ENCODE measurements at places on chromosomes 11 and 22.

DNA sequence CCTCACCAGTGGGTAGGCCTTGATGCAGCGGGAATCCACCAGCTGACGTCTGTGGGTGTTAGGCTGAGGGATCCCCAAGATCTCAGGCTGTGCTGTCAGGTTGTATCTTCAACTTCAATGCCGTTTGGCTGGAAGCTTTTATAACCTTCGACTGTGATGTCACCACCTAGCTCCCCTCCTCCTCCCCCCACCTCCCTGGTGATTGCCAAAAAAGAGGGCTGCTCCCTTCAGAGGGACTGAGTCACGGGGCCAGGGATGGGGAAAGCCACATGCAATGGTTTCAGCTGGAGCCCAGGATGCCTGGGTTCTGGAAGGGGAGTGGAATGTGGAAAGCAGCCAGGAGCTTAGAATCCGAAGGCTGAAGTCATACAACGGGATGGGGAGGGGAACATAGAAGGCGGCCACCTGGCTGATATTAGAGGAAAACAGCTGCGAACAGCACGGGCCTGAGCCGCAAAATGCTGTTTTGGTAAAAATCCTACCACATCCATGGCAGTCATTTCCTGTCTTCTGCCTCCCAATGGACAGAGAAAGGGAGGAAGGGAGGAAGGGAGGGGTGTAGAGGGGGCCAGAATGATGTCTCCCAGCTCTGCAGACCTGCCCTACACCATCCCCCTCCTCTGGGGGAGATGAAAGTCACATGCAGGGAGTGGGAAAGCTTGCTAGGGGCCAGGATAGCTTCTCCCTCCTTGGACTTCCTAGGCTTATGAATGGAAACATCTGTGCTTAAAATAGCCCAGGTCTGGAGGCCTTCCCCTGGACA is at the start of gene LRRN4CL:
Gene LRRN4CL, minus strand, starts transcription at position 110 of the 763 bp plus-strand sequence. CDS start 1,022 bp downstream, outside the sequence.
- DNase-seq: no peak

DNA sequence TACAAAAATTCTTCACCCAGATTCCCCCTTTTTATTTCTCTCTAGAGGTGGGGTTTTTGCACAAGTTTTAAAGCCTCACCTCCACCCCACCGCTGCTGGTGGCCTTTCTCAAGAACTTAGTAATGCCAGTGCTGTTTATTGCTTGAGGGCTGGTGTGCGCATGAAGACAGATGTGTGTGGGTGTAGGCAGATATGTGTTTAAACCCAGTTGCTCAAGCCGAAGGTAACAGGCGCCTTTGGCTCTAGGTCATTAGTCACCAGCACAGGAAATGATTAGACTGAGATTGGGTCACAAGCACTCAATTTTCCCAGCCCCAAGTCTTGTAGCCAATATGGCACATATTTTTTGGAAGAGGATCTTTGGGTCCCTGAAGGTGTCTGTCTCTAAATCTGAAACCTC is 2.7 kb upstream of the CLMP start:
- no peak for DNase-seq

DNA sequence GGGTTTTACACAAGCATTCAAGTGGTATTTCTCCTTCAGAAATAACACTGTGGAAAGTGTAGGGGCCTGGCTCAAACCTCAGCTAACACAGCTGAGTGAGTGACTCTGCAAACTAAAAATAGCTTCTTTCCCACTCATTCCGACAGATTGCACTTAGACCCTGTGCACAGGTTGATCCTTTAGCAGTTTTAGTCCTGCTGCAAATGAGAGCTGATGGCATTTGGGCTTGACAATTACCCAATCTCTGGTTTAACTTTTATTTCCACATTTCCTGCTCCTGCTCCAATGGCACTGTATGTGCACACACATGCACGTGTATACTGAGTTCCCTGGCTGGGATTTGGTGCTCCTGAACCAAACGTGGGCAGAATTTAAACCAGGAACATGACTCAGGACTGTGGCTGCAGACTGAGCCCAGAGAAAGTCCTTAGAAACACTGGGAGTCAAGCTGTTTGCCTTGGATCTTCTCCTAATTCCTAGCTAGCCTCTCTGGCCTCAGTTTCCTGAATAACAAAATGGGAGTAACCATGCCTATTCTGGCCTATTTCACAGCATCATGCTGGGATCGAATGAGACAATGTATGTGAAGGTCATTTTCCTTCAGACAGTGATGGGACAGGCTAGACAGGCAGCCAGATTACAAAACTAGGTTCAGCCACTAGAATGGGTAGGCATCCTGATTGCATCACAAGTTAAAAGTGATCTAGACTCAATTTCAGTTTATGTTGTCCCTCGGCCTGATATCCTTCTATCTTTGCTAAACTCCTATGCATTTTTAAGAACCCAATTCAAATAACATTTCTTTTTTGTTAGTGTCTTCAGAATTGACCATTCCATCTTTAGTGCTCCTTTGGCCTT is 58.2 kb downstream of the SERGEF start:
- DNase-seq: no peak

- no peak for DNase-seq
These were observed 72.8 kb downstream of the FLI1 start for GRCh38 chr11:128766591-128767081.

DNA sequence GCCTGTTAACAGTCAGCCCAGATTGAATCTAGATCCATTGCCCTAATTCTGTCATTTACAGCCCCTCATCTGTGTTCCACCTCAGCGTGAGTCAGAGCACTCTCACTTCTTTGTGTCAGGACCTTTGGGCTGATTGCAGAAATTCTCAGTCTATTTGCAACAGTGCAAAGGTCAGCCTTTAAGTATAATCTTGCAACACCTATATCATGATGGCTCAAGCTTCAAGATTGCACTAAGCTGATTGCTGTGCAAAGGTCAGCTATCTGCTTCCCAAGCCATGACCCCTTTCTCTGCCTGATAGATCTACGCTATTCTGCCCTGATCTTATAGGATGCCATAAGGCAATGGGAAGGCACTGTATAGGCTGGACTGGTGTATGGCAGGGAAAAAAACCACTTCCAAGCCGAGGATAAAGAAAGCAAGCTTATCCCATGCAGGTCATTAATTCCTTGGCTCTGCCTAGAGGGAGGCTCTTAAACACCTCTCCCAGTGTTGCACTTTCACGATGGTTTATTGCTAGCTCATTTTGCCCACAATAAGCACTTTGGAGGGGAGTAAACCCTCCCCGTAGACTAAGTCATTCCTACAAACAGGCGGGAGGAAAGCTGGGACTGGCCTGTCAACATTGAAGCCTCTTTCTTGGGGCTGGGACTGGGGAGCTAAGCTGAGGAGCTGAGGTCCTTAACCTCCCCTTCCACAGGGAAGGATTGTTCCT is 100.6 kb downstream of the RRAS2 start:
- no peak for DNase-seq

- DNase-seq: no peak
These were observed 17.8 kb downstream of the SLC25A18 start for GRCh38 chr22:17581056-17581455.
